Thyroid gland (tissue), 4 donors: ENCODE measurements at places on chromosomes 6 and 20. TPM values are rescaled to one million over a fixed set of nuclear protein-coding genes. Genes with fewer than 3 reads are reported as not detected.

DNA sequence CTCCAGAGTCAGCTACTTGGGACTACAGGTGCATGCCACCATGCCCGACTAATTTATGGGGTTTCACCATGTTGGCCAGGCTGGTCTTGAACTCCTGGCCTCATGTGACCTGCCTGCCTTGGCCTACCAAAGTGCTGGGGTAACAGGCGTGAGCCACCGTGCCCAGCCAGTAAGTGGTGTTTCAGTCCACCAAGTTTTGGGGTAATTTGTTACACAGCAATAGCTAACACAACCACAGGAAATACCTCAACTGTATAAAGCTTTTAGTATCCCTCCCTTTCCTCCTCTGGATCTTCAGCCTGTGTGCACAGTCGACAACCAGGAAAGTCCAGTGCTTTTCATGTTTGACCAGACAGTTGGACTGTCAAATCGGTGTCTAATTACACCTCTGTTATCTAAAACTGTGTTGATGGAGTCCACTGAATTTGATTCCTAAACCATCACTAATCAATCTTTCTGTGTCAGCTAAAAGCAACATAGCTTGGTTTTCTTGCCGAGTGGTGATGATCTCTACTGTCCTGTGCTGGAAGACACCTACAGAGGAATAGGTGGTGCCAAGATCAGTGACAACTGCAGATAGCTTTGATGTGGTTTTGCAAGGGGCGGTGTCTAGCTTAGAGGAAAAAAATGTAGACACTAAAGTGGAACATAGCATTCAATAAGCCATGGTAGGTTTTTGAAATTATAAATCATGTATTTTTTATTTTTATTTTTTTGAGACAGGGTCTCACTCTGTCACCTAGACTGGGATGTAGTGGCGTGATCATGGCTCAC lies 22.2 kb upstream of the ZBTB2 start:
- H3K27me3 ChIP-seq = no peaks in the 10 kb centered on the region
- no peak overlapping the region for H3K4me3 ChIP-seq
- peaks cover 13% of the 10 kb centered on the region for H3K36me3 ChIP-seq
- no peaks in the 10 kb centered on the region for H3K4me1 ChIP-seq

- H3K4me1 ChIP-seq = no peaks in the 10 kb centered on the region
- H3K27me3 ChIP-seq = no peaks in the 10 kb centered on the region
- H3K4me3 ChIP-seq = no peak overlapping the region
- H3K27ac ChIP-seq = no peak overlapping the region
- DNase-seq = no peak
These were observed 35.6 kb upstream of the GATA5 start for GRCh38 chr20:62511300-62511914.

Gene POPDC3
- not detected for total RNA-seq

Gene ULBP2
- total RNA-seq = 1.5 TPM

GRCh38 chr6:1747003-1747402 lies 137.3 kb downstream of the FOXC1 start:
- H3K27ac ChIP-seq = no peak overlapping the region
- DNase-seq = no peak
- H3K27me3 ChIP-seq = no peaks in the 10 kb centered on the region
- no peaks in the 10 kb centered on the region for H3K4me1 ChIP-seq
- H3K36me3 ChIP-seq = no peaks in the 10 kb centered on the region

GRCh38 chr20:12156252-12156651 lies 238.6 kb downstream of the BTBD3 start:
- no peaks in the 10 kb centered on the region for H3K4me1 ChIP-seq
- H3K27ac ChIP-seq = no peak overlapping the region
- no peaks in the 10 kb centered on the region for H3K27me3 ChIP-seq
- no peak overlapping the region for H3K4me3 ChIP-seq
- DNase-seq = no peak

Gene NR2E1
- not detected for total RNA-seq
